Activated CD4-positive, alpha-beta T cell treated with anti-CD3 and anti-CD28 coated beads, Interleukin-2, amount 50 U/mL, for 4 hours (primary cell): ENCODE measurements at places on chromosomes 5 and 9.

GRCh38 chr5:14114615-14115251, 28.4 kb upstream of the TRIO start:
- no peak for DNase-seq

GRCh38 chr5:130549884-130550561, 615.0 kb downstream of the HINT1 start:
- DNase-seq = no peak

DNA sequence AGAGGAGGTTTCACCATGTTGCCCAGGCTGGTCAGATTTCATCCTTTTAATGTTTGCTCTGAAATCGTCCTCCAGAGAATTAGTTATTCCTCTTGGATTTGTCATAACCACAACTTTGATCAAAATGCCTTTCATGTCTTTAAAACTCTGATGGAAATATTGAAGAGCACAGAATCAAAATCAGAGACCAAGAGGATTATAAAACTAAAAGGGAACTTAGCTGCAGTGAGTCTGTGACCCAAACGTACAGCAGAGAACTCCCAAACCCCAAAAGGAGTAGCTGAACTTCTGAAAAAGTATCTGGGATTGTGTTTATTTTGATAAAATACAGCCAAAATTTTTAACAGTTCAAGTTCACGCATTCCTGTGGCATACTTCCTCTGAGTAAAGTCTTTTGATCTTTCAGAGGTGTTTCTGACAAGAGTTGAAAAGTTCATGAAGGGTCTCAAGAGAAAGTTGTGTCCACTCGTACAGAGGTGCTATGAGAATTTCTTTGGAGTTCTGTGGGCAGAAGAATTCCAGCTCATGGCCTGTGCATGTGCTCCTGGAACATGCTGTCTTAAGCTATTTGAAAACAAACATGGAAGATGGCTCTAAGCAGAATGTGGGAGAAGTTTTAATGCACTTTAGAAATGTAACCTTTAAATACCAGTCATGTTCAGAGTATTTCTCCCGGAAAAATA, 124.0 kb downstream of the ESM1 start:
- DNase-seq = no peak

DNA sequence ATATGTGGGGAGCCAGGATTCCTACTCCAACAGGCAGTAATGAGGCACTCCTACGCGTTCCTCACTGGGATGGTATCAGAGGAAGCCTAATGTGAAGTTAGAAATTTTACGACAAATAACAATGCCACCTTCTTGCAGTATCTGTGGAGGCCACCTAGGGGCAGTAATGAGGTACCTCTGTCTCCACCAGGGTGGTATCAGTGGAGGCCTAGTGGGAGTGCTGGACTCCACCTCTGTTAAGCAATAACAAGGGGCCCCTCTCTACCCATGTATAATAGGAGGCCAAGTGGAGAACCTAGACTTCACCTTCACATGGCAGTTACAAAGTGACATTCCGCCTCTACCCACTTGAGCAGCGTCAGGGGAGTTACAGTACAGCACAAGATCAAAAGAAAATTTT, 147.9 kb downstream of the PLPPR1 start:
- no peak for DNase-seq

GRCh38 chr9:124887832-124888231, 25.9 kb downstream of the ARPC5L start:
- no peak for DNase-seq

DNA sequence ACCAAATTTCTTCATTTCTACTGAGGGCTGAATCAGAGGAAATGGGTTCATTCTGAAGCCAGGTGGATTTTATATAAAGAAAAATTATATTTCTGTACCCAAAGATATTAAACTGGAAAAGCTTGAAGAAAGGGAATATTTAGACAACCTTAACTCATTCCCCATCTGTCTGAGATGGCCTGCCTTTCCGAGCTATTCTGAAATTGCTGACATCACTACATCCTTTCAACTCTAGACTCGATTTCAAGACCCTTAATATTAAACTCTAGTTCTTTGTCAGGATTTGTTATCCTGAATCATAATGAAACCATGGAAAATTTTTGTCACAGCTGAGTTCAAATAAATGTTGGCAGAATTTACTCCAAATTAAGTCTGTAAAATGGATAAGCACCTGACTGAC, 818.5 kb upstream of the SEMA6A start:
- DNase-seq = no peak

GRCh38 chr5:1294206-1294834, 548 bp downstream of the TERT start:
- DNase-seq = no peak

DNA sequence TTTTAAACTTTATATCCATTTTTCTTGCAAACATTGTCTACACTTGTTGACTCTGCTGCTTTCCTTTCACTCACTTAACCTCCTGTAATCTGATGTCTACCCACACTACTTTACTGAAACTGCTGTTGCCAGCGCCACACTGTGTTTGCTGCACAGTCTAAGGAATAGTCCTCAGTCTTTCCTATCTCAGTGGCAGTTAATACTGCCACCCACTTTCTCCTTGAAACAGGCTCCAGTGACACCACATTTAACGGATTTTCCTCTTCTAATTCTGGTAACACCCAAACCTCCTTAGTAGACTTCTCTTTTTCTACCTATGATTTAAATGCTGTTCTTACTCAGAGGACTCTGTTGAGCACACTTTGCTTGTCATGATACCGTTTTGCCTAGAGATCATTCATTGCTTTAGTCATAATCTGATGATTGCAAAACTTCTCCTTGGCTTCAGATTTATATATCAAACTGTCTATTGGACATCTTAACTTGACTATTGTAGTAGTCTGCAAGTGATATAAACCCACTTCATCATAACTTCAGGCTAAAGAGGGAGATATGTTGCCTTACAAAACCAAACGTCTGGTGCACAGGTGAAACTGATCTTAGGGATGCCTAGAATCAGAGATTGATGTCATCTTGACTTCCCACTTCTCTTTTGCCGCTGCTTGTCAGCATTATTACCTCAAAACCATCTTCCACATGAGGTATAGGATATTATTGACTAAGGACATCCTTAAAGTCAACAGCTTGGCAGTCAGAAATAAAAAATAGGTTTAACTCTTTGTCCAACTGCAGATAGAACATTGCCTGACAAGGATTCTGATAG, 94.1 kb downstream of the CDC42SE2 start:
- DNase-seq = no peak
